ENCODE measurements at places on chromosomes 7 and 10. TPM values are rescaled to one million over a fixed set of nuclear protein-coding genes. Genes with fewer than 3 reads are reported as not detected.

Gene NUDT13
- 1.7 TPM for polyA plus RNA-seq

Gene GPER1
- 11.1 TPM for polyA plus RNA-seq

Gene CYP2C19
- not detected for polyA plus RNA-seq

Gene GJD4
- polyA plus RNA-seq: not detected

Gene ZNF467
- polyA plus RNA-seq: 6.2 TPM

Gene CCDC3
- polyA plus RNA-seq: 51.9 TPM

Gene MYH16
- not detected for polyA plus RNA-seq

Gene TMEM176A
- polyA plus RNA-seq: 60.4 TPM

Gene JAZF1
- polyA plus RNA-seq: 8.3 TPM

Gene ANKRD7
- polyA plus RNA-seq: 0.13 TPM

Gene CRTAC1
- polyA plus RNA-seq: 0.49 TPM

Gene PNLIPRP1
- polyA plus RNA-seq: 3,165 TPM

Gene TAS2R16
- not detected for polyA plus RNA-seq

Gene LIPJ
- 0.14 TPM for polyA plus RNA-seq

Gene TBC1D12
- 7.6 TPM for polyA plus RNA-seq
